Left renal cortex interstitium (tissue), 4 donors: ENCODE measurements at places on chromosomes 6 and 20.

- no peak for DNase-seq
Observed at GRCh38 chr6:112331306-112331705, 15.8 kb upstream of the RFPL4B start.

DNA sequence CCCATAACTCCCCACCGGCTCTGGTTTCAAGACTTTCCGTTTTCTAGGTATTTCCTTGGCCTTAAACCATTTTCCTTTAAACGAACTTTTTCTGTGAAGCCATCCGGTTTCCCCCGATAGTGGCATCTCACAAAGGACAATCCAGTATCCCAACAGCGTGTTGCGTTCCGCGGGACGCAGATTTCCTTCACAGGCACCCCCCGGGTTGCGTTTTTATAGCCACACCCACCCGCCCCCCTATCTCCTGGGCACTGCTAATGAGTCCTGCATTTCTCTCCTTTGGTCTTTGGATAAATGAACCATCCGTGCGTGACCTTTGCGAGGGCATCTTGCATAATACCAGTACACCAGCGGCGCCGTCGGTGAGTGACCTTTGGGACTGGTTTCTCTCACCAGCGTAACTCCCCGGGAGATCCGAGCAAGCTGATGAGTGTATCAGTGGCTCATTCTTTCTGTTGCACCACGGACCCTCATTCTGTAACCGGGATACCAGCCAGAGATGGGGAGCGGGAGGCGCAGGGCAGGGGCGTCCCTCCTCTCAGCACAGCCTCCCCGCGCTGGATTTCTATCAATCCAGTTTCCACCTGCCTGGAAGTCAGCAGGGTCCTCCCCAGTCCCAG lies 586 bp upstream of the NQO2 start:
- no peak for DNase-seq

GRCh38 chr6:8556370-8557013 lies 121.1 kb upstream of the SLC35B3 start:
- DNase-seq, result no peak

DNA sequence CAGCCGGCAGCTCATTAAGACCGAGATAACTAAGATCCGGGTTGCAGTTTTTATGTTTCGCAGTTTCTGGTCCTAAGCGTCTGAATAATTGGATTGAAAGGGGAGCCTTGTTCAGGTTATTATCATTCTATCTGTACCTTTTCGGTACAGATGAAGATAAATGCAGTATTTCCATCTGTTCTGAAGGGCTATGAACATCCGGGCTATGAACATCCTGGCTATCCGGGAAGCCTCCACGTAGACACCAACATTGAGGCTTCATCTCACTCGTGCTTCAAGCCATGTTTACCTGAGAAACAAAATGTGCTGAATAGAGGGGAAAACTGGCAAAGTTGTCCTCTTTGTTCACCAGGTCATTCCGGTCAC lies 399 bp upstream of the REPS1 start:
- no peak for DNase-seq

- DNase-seq, result no peak
Observed at GRCh38 chr20:36487069-36487468, 54.2 kb upstream of the MYL9 start.

GRCh38 chr6:147127587-147127986 lies 76.6 kb upstream of the STXBP5 start:
- no peak for DNase-seq

DNA sequence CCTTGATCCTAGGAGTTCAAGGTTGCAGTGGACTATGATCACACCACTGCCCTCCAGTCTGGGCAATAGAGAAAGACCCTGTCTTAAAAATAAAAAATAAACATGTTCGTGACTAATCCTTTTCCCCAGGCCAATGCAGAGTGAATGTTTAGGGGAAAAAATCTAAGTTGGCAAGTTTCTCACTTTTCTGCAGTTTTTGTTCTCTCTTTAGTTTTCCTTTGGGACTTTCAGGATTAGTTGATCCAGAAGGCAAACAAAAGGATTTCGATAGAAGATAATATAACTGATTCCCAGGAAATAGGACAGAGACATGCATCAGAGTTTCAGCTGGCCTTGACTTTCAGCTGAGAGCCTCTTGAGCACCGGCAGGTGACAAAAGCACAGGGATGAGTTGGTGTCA lies 53.3 kb downstream of the SOD2 start:
- no peak for DNase-seq

DNA sequence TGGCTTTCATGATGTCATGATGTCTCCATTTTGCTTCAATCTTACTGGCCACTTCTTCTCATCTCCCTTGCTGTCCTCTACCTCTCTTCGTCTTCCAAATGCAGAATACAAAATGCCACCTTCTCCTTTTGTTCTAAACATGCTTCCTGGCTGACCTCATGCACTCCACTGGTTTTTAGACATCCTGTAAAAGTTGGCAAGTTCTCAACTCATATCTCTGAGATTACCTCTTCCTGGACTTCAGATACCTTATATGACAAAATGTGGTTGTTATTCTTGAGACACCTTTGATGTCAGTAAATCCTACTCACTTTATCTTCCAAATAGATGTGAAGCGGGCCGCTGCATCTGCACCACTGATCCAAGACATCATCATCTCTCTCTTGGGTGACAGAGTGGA lies 212.7 kb upstream of the FOXA2 start:
- no peak for DNase-seq

- no peak for DNase-seq
Observed at GRCh38 chr6:169857343-169858292, 106.2 kb downstream of the ERMARD start.

DNA sequence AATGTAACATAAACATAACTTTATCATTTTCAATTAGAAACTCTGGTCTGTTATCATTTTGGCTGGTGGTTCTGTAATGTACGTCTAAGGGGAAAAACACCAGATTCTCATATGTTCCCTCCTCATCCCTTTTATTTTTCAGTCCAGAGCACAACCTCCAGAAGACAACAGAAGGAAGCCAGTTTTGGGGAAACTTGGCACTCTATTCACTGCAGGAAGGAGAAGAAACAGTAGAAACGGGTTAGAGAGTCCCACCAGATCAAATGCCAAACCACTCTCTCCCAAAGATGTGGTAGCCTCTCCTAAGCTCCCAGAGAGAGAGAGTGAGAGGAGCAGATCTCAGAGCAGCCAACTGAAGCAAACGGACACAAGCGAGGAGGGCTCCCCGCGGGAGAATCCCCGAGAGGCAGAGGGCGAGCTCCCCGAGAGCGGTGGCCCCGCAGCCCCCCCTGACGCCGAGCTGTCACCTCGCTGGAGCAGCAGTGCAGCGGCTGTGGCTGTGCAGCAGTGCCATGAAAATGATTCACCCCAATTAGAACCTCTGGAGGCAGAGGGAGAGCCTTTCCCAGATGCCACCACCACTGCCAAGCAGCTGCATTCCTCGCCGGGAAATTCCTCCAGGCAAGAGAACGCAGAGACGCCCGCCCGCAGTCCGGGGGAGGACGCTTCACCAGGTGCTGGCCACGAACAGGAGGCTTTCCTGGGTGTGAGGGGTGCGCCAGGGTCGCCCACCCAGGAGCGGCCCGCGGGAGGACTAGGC lies 117.8 kb downstream of the RTN4IP1 start:
- no peak for DNase-seq

- no peak for DNase-seq
Observed at GRCh38 chr20:6956056-6956455, 188.6 kb downstream of the BMP2 start.

- DNase-seq, result no peak
Observed at GRCh38 chr20:50569864-50570836, 60.0 kb downstream of the PTPN1 start.

GRCh38 chr6:157555455-157556143 lies 174.6 kb downstream of the ZDHHC14 start:
- no peak for DNase-seq

DNA sequence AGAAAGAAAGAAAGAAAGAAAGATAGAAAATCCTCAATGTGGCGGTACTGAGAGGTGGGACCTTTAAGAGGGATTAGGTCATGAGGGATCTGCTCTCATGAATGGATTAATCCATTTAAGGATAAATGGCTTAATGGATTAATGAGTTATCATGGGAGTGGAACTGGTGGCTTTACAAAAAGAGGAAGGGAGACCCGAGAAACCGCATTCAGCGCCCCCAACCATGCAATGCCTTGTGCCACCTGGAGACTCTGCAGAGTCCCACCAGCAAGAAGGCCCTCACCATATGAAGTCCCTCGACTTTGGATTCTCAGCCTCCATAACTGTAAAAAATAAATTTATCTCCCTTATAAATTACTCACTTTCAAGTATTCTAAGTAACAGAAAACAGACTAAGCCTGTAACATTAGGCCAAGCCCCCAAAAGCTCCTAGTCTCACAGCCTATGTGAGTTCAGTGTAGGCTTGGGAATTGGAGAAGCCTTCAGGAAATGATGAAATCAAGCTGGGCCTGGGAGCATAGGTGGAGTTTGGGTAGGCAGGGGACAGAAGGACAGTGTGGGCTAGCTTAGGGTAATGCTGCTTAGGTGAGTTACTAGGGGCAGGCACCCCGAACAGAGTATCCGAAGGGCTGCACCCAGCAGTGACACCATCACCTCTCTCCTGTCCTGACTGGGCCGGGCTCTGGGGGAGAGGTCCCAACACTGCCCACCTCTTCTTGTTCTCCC lies 36.2 kb upstream of the RNF24 start:
- DNase-seq, result no peak

DNA sequence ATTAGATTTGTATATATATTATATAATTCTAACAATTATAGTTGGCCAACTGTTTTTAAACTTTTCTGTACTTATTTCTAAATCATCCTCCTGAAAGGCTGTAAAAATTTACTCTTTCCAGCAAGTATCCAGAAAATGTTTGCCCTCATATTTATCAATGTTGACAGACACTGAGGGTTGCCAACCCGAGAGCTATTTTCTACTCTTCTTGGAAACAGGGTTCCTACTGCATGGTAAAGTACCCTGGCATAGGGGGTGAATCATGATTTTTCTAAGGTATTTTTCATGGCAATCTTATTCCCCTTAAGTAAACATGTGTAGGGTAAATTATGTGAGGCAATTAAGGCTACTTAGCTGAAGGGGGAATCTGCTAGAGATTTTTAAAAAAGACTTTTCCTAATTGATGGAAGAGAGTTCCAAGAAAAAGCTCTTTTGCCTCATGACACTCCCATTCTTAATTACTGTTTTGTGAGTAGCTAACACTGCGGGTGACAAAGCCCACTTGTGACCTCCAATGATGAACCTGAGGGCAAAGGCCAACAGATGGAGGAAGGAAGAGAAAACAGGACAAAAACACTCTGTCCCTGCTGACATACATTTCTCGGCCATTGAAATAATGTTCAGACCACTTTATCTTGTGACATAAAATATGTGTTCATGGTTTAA lies 37.9 kb downstream of the GPX5 start:
- DNase-seq, result no peak

DNA sequence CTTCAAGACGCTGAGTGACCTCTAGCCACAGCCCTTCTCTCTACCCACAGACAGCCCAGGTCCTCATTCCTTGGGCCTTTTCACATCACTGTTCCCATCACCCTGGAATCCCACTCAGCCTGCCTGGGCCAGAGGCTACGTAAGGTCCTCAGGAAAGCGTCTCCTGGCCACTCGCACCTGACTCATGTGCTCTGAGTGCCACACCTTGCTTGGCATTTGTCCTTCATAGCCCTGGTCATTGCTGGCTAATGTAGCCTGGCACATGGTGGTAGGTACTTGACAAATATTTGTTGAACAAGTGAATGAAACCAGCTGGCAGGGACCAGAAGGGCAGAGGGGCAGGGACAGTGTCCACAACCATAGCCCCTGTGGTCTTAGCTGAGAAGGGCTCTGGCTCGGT lies 50.6 kb upstream of the FANCE start:
- no peak for DNase-seq

DNA sequence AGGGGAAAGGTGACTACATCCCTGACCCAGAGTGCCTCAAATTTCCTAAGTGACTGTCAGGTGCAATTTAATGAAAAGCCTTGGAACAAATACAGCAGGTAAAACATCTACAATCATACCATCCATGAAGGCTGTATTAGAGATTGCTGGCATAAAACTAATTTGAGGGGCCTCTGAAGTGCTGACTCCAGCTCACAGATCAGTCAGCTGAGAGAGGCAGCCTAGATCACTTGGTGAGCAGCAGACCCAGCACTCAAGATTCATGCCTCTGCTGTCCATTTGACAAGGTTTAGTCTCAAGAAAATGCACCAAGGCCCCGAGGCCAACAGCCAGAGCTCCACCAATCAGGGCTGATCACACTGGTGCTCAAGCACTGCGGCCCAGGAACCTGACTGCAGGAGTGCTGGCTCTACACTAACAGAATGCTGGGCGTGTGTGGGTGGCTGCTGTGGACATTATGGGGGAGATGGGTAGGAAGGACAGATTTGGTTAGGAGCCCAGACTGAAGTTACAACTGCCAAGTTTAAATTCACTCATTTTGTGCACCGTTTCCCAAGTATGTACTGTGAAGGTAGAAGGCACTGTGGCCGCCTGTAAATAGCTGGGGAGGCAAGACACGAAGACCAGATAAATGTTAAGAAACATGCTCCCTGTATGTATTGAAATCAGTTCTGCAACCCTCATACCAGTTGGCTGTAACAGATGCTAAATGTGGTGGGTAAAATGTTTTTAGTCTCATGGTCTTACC lies 28.2 kb downstream of the SNX5 start:
- DNase-seq, result no peak

DNA sequence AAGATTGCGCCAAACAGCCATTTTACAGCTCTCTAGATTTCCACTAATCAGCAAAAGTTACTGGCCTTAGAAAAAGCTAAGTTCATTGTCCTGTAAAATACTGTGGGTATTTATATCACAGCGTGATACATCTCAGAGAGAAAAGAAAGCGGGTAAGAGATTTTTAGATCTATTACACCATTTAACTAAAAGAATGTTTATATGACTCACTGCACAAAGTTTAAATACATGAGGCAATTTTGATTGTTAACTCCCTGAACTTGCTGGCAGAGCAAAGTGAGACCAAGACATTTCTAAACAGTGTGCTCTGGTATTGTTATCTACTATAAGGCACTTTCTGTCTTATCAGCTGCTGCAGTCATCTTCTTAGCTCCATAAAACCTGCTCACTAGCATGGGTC lies 314.3 kb downstream of the EPHA7 start:
- no peak for DNase-seq

DNA sequence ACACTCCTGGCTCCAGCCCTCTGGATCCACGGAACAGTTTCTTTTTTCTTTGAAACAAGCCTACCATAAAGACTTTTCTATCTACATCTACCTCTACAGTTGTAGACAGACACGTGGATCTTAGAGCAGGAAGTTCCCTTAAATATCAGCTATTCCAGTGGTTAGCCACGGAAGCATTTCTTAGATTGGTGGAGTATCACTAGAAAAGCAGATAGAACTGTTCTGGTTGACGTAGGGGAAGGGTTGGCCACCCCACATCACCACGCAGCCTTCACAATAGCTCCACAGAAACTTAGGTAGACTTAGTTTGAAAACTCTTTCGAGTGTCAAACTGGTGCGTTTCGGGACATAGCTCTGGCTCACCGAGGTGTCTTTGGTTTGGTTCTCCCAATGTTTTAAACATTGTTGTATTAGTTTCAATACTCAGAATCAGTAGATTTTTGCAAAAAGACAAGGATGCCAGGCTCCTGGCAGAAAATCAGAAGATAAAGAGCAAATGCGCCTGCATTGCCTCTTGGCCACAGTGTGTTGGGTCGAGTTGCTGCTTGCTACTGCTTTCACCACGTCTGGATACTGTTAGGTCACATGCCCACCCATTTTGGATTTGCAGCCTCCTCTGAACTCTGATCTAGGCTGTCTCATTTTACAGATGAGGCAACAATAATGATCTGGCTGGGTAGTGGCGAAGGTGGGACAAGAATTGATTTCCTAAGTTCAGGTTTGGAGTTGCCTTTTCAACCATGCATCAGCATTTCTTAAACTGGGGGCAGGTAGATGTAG lies 71.5 kb upstream of the DTNBP1 start:
- DNase-seq, result no peak
